Activated CD4-positive, CD25-positive, alpha-beta regulatory T cell (primary cell): ENCODE measurements at places on chromosomes 1 and 21.

DNA sequence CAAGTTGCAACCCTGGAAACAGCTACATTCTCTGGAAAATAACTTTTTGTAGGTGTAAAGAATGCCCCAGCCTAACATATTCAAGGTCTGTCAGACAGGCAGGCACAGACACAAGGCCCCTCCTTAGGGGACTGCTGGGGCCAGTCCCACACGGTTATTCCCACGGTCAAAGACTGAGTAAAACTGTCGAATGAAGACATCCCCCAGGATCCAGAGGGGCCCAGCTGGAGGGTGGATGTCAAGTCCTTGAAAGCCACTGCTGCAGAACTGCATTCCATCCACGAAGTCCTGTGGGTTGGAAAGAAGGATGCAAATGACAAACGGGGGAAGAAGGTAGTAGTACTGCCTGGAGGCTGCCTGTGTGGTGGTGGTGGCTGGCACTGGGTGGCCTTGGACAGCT, 6.9 kb upstream of the RAB7B start:
- DNase-seq = no peak

GRCh38 chr1:109802901-109803561, 39.3 kb upstream of the EPS8L3 start:
- DNase-seq = no peak

DNA sequence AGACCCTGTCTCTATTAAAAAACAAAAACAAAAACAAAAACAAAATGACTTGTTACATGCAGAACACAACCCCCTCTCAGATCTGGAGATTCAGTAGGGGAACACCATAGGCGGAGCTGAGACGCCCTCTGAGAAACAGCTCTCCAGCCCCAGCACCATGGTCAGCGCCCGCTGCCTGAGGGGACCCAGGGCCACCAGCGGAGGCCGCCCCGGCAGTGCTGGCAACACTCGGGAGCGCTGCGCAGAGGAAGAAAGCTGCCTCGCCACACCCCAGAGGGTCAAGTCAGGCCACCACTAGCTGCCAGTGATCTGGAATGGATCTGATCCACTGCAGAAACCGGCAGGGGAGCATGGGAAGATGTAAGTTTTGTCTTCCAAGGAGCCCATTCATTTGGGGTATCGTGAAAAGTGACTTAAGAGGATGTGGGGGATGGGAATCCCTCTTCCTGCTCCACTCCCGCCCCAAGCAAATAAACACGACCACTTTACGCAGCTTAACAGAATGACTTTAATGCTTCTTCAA, 3.1 kb downstream of the ACTA1 start:
- DNase-seq = peak; percentile 10

- no peak for DNase-seq
Measured at GRCh38 chr1:161127649-161128048, 4.8 kb downstream of the DEDD start.

GRCh38 chr1:190416239-190416638, 61.4 kb downstream of the BRINP3 start:
- no peak for DNase-seq

- no peak for DNase-seq
Measured at GRCh38 chr1:215358356-215358755, 208.7 kb upstream of the KCTD3 start.

DNA sequence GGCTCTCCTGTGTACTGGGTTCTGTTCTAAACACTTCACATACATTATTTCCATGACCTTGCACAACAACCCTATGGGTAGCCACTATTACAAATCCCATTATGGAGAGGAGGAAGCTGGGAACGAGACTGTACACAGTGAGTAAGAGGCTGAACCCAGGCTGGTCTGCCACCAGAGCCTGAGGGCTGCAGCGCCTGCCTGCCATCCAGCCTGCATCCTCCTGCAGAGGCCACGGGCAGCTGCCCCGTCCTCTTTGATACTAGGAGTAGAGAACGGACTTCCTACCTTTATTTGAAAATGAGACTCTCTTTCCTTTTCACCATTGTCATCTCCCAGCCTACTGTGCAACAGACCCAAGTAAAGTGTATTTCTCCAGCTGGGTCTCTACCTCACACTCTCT, 370.0 kb downstream of the HHAT start:
- no peak for DNase-seq

- DNase-seq = no peak
Measured at GRCh38 chr1:18496056-18496455, 15.3 kb downstream of the KLHDC7A start.

DNA sequence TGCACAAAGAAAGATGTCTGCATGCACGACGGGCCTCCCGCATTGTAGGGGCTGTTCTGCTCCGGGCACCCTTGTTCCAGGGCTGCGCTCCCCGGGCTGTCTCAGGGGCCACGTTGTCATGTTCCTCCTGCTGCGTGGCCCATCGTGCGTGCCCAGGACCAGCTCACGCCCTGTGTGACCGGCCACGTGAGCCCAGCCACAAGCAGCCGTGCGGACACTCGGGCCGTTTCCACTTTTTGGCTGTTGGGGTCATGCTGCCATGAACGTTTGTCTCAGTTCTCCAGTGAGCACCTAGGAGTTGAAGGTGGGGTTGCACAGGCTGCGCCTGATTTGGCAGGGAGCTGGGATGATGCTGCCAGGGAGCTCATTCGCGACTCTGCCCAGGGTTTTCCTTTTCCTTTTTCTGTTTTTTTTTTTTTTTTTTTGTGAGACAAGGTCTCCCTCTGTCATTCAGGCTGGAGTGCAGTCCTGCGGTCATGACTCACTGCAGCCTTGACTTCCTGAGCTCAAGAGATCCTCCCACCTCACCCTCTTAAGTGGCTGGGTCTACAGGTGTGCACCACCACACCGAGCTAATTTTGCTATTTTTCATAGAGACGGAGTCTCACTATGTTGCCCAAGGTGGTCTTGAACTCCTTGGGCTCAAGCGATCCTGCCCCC, 17.4 kb downstream of the PDXK start:
- DNase-seq = no peak

DNA sequence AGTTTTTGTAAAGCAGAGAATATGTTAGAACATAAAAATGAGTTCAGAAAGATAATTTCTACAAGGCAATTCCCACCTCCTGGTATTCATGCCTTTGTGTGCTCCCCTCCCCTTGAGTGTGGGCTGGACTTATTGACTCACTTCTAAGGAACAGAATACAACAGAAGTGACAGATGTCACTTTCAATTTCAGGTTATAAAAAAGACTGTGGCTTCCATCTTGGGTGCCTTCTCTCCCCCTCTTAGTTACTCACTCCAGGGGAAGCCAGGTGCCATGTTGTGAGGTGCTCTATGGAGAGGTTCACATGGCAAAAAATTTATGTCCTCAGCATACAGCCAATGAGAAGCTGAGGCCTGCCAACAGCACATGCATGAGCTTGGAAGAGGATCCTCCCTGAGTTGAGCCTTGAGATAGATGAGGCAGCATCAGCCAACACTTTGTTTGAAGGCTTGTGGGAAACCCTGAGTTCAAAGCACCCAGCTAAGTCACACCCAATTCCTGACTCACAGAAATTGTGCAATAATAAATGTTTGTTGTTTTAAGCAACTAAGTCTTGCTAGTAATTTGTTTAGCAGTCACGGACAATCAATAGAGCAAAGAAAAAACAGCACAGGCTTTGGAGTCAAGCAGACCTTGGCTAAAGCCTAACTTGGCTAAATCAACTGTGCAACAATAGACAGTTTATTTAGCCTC, 73.5 kb upstream of the NGF start:
- no peak for DNase-seq

- DNase-seq = no peak
Measured at GRCh38 chr1:233936422-233936821, 31.9 kb downstream of the SLC35F3 start.

GRCh38 chr1:76013206-76013581, 61.4 kb upstream of the ST6GALNAC3 start:
- no peak for DNase-seq

GRCh38 chr1:81510701-81511100, 290.0 kb upstream of the ADGRL2 start:
- DNase-seq = no peak

GRCh38 chr1:227318853-227319607, 738 bp upstream of the CDC42BPA start:
- DNase-seq = no peak

DNA sequence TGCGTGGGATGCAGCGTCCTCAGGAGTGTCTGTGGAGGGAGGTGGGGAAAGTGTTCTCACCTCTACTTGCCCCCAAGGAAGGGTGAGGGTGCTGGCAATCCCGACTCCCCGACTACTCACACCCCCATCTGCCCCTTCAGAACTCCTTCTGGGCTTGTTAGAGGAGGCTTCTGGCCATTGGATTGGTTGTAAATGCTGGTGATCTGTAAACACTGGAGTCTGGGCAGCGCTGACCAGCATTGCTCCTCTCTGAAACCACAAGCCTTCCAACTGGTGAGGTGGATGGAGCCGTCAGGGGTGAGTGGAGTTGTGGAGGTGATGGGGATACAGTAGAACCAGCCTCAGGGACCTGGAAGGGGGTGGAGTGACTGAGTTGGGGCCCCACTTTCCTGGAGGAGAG, 59.3 kb downstream of the NKAIN1 start:
- no peak for DNase-seq

DNA sequence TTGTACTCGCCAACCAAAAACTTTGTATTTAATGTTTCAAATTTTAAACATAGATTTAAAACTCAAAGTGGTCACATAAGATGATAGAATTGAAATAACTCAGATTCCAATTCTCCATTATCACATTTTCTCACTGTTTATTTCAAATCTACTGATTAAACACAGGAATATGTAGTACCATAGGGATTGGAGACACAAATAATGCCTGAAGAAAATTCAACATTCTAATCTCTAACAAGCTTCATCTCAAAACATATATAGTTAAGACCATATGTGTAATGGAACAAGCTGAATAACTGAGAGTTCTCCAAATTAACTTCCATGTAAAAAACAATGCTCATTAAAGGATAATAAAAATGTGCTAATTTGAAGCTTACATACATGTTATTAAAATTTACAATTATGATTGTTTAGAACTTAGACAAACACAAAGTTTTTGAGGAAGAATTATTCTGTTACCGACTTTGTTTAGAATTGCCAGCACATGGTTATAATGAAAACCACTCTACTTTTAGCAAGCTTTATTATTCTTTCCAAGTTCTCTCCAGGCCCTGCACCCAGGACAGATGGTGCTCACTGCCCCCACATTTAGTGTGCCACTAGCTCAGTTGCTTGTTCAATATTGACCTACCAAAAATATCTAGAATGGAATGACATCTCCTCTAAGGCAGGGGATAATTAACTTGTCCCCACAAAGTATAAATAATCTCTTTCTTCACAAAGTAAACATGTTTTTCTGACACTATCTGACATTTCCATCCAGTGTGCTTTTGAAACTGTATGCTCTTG, 467.2 kb downstream of the TTLL7 start:
- DNase-seq = no peak

- no peak for DNase-seq
Measured at GRCh38 chr1:107454791-107455190, 314.0 kb downstream of the NTNG1 start.

- no peak for DNase-seq
Measured at GRCh38 chr21:40687625-40688024, 159.3 kb downstream of the DSCAM start.

- no peak for DNase-seq
Measured at GRCh38 chr1:34083974-34084373, 81.1 kb downstream of the CSMD2 start.

GRCh38 chr1:202621446-202621845, 88.8 kb downstream of the SYT2 start:
- DNase-seq = no peak

DNA sequence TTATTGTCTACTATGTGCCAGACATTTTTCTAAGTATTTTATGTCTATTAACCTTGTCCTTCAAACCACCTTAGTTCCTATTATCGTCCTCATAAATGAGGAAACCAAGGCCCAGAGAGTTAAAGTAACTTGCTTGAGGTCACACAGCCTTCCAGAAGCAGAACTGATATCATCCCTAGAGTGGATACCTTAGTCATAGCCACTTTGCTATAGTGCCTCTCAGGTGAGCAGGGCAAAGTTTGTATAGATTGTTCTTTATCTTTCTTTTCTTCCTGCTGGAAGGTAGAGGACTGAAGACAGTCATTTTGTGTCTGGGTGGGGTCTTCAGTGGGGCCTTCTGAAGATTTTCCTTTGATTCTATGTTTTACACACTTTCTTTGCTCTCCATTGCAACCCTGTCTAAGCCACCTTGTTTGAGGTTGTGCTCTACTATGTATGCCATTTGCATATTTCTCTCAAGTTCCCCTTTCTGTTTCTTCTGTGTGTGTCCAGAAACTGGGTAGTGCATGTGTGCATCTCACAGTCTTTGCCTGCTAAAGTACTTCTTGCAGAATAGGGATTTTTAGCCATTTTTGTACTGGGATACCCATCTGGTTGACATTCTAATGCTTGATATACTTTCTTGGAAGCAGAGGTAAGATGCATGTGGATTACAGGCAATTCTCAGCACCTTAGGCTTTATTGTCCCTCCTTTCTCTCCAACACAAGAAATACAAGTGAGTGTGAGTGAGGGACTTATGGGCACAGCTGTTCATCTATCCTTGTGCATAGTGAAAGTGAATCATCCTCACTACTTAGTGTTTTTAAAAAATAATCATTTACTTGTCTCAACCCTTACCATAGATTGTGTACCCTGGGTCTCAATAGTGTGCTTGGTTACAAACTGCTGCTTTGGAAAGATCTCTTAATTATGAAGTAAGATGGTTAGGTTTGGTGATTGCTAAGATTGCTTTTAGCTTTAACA, 207.6 kb upstream of the HMCN1 start:
- DNase-seq = no peak

DNA sequence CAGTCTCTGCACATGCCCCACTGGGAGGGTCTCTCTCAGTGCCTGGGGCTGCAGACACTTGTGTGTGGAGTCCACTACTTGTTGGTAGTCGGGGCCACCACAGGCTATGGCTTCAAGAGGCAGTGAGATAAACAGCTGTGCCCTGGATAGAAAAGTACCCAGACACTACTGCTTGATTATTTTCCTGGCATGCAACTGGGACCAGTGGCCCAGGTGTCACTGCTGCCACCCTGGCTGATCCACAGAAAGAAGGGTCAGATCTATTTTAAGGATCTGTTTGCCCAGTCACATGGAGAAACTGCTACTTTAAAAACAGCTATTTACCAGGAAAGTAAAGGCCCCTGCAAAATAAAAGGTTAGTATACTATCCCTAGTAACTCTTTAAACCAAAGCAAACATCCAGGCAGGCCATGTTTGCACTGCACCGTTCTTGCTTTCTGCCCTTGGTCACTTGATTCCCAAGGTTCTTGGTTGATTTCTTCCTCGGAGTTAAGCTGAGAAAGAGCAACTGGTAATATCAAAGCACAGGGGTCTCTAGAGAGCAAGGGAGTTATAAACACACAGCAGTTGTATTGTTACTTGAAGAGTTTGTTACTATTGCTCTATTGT, 99.9 kb downstream of the GLUL start:
- DNase-seq = no peak

DNA sequence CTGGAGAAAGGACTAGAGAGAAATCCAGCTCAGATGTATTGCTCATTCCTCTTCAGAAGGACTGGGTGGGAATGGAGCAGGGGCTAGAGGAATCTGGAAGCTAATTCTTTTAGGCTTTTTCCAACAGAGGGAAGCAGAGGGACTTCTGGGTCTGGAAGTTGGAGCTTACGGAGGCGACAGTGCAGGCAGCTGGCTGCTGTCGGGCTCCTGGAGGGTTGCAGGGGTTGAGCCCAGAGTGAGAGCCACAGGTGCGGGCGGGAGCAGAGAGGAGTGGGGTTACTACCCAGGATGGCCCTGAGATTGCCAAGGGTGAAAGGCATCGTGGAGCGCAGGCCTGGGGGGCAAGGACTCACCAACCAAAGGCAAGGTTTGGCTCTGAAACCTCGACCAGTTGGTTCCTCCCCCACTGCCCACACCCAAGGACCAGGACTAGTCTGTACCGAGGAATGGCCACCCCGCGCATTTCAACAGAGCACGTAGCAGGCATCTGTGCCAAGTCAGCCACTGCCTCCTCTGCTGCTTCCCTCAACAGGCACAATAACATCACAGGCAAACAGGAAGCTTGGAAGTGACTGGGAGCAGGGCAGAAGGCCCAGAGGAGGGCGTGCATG, 22.7 kb upstream of the EDN2 start:
- no peak for DNase-seq
